Stimulated activated CD4-positive, alpha-beta T cell treated with anti-CD3 and anti-CD28 coated beads, Interleukin-2, amount 100 ng/mL, for 48 hours (primary cell): ENCODE measurements at places on chromosomes 2 and 18.

DNA sequence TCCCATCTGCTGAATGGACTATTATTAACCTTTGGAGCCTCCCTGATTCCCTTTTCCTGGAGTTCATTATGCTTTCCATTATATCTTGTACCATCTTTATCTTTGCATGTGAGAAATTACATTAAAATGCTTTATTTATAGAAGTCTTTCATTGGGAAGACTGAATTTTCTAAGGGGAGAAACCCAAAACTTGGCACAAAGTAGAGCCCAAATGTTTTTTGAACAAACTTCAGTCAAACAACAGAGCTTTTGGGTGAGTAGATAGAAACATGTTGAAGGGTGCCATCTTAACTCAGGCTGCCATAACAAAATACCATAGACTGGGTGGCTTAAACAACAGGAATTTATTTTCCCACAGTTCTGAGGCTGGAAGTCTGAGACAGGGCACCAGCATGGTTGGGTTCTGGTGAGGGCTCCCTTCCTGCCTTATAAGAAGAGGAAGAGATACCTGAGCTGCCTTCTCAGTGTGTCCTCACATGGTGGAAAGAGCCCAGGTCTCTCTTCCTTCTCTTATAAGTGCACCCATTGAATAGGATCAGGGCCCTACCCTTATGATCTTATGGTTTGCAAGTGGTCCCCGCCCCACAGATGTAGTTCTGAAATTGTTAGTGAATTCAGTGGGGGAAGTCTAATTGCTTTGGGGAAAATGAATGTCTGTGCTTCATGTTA lies 19.2 kb downstream of the RALB start:
- no peak for DNase-seq

DNA sequence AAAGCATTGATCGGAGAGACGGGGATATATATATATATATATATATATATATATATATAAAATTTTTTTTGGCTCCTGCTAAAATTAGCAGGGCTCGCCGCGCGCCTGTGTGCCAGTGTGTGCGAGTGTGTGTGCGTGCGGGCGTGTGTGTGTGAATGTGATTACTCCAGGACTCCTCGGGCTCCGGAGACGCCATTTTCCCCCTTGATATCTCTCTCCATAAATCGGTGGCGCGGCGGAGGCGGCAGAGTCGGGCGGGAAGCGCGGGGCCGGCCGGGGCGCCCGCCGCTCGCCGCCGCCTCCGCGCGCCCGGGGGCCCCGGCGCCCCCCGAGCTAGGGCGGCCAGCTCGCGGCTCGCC lies 795 bp upstream of the SETBP1 start:
- peak; percentile 37 for DNase-seq

DNA sequence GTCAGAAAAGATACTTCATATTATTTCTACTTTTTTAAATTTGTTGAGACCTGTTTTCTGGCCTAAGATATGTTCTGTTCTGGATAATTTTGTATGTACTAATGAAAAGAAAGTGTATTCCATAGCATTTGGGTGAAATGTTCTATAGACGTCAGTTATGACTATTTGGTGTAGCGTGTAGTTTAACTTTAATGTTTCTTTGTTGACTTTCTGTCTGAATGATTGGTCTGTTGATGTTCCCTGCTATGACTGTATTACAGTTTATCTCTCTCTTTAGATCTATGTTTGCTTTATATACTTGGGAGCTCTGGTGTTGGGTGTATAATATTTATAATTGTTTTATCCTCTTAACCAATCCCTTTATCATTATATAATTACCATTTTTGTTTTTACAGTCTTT lies 352.4 kb downstream of the PTPRM start:
- DNase-seq: no peak

DNA sequence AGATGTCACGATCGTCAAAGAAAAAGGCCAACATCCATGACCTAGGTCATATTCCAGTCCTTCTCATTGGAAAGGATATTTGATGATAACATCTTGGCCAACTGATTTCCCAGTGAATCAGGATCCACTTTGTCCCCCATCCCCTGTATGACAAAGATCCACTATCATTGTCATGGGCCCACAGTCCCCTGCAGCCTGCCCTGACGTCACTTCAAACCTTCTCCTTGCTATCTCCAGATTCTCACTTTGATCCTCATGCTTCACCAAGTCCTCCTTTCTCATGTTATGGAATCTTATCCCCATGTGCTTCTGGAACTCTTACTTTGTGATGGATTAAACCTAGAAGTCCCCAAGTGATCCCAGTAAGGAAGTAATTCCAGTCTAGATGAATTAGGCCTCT lies 25.7 kb downstream of the GALNT14 start:
- no peak for DNase-seq

DNA sequence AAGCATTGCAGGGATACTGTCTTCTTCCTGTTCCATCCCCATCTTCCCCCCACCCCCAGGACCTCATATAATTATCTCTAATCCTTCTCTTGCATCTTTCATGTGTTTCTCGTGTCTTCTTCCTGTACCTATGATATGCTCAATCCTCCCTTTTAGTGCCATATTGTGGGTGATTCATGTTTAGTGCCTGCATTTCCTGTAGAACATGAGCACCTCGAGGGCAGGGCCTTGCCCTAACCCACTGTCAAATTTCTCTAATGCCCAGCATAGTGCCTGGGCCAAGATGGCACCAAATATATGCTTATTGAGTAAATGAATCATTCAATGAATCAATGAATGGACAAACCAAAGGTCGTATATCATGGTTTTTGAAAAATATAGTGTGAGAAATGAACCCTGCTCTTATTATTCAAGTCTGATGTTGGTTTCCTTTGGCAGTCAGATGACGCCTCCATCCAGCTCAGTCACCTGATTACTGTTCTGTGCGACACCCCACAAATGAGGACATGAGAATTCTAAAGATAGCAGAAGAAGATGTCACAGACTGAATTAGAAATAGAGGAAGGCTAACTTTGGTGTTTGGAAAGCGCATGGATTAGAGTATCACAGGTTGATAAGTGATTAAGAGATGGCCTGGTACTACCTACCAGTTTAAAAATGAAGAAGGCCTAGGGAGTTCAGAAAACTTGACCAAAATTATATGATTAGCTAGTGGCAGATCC lies 278.4 kb downstream of the PRKCE start:
- DNase-seq: no peak

GRCh38 chr2:232508251-232508650 lies 11.9 kb upstream of the PRSS56 start:
- DNase-seq: no peak

- no peak for DNase-seq
Measured at GRCh38 chr2:88859461-88859860, 168.0 kb downstream of the RPIA start.

GRCh38 chr18:34870555-34871310 lies 160.6 kb downstream of the DTNA start:
- no peak for DNase-seq

DNA sequence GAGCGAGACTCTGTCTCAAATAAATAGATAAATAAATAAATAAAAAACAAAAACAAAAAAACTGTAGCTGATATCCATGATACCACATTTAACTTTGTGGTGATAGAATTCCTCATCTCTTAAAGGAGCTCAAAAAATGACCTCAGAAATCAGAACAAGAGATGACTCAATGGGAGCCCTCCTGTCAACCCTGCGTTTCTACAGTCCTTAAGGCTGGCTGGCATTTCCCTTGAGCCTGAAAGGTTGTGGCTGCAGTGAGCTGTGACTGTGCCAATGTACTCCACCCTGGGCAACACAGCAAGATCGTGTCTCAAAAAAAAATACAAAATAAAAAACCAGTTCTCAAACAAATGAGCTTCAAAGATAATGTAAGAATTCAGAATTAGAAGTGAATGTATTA lies 40.4 kb downstream of the CHST9 start:
- DNase-seq: no peak

DNA sequence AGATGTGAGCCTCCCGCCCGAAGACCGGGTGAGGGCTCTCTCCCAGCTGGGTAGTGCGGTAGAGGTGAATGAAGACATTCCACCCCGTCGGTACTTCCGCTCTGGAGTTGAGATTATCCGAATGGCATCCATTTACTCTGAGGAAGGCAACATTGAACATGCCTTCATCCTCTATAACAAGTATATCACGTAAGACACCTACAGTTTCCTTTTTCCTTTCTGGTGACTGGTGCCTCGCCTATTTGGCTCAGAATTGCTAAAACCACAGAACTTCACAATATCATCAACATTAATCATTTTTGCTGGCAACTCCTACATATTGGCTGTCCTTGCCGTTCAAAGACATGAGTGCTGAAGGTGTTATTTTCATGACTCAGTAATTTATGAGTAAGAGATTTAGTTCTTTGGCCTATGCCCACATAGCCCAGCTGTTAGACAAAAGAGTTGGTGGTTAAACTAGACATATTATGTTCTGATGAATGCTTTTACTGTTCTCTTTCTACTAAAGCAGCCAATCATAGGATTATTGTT lies 2.2 kb downstream of the STAMBP start:
- peak; percentile 15 for DNase-seq

GRCh38 chr18:35852786-35853185 lies 119.7 kb upstream of the RMP24 start:
- no peak for DNase-seq

GRCh38 chr2:43019536-43020183 lies 206.7 kb downstream of the ZFP36L2 start:
- DNase-seq: no peak

DNA sequence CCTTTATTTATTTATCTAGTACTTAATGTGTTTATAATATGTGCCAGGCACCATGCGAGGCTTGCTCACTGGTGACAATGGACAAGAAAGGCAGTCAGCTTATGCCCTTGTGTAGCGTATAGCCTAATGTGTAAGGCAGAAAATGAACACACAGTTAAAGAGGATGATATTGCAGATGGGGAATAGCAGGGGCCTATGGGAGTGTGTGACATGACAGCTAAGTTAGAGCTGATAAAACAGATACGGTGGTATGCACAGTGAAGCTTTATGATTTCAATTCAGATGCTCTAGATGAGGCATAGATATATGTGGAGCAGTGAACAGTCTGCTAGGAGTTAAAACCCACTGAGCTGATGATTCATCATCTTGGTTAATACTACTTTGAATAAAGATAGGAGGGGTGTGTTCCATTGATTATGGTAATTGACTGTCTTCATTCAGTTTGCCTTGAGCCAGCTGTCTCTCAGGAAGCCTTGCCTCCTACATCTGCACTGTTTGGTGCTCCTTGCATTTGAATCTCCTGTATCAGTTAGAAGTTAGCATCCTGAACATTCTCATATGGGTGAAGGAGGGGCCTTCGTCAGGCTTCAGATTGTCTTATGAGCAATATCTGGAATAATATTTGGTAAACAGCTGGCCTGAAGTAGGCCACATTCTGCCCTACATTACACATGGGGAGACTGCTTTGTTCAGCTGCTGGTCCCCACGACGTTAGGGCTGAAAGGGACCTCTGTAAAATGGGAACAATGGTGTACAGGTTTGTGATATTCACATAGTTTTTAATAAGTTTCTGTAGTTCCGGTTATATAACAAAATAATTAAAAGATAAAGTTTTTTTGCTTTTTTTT lies 13.2 kb downstream of the MAP4K4 start:
- DNase-seq: no peak

DNA sequence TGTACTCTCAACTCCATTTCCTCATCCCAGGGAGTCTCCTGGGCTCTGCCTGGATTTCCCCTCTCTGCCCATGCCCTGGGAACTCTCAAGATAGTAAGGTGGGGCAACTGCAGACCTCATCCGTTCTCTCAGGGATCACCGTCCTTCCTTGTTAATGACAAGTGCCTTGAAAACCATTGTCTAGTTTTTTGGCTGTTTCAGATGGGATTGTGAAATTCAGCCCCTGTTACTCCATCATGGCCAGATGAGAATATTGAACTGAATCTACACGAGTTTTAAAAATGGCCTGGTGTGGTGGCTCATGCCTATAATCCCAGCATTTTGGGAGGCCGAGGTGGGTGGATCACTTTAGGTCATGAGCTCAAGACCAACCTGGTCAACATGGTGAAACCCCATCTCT lies 665 bp upstream of the HRH4 start:
- no peak for DNase-seq

DNA sequence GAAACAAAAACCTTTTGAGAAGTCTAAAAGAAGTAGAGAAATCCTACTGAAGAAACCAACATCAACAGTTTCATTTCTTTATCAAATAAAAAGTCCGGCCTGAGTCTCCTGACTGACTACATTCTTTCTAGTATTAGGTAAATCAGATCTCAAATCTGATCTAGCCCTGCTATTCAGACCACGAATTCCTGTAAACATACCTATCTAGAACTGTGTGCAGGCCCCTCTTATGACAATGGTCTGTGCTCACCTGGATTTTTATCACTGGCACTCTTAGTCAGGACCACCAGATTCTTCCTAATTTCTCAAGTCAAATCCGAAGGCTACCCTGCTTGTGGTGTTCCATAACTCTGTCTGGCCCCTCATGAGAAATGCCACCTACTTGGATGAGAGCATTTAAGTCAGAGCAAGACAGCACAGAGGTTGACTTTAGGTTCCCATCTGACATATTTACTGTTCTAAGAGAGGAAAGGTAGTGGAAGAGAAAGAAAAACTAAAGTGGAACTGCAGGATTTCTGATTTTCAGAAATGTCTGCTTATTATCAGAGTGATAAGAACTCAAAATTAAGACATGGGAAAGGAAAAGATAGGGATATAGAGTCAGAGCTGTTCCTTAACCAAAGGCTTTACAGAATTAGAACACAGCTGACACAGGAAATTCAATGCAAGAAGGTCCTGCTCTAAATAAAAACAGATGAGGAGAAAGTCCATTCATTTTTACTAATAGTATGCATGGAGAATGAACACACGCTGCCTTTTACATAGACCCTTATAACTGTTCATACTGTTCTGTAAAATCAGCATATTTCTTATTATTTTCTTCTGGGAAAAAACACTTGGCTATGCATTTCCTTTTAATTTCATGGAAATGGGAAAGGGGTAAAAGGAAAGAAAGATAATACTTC lies 56.5 kb downstream of the SLC8A1 start:
- no peak for DNase-seq

DNA sequence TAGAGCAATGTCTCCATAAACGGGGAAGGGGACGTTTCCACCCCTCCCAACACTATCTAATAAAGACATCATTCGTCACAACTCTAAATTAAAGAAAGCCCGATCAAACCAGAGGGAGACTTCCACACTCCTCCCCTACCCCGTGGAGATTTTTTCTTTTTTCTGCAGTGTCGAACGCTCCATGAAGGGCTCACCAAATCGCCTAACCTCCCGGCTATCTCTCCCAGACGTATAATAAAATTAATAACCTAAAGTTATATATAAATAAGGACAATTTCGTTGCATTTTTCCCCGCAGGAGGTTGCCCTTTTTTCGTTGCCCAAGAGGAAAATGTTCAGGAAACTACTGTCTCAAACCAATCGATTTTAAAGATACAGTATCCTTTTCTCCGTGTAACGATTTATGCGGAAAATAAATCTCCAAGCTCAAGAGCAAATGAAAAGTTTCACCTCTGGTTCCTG lies 2.4 kb downstream of the EVX2 start:
- no peak for DNase-seq

- no peak for DNase-seq
Measured at GRCh38 chr2:68295516-68295915, 24.2 kb downstream of the CNRIP1 start.

GRCh38 chr2:57973621-57974186 lies 72.9 kb upstream of the VRK2 start:
- no peak for DNase-seq
